NCI-H187 (cell line): ENCODE measurements at places on chromosomes 1 and 21.

DNA sequence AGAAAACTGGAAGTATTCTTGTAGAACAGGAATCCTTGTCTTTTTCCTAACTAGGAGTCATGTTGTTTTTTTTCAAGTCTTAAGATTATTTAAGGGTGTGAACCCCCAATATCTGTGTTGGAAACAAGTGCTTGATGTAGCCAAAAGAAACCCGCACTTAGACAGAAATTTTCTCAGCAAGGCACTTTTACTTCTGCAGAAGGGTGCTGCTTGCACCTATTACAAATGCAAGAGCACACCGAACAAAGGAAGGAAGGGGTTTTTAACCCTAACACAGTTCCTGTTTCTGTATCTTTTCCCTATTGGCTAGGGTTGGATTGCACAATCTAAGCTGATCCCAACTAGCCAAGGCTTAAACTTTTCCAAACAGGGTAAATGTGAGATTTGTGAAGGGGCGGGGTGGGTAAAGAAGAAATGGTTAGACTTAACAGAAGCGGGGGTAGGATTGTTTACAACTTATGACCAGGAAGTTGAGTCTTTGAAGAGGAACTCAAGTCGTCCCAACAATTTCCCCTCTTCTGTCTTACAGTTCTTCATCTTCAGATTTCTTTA lies 75.1 kb downstream of the ZFYVE9 start:
- no peak for DNase-seq

DNA sequence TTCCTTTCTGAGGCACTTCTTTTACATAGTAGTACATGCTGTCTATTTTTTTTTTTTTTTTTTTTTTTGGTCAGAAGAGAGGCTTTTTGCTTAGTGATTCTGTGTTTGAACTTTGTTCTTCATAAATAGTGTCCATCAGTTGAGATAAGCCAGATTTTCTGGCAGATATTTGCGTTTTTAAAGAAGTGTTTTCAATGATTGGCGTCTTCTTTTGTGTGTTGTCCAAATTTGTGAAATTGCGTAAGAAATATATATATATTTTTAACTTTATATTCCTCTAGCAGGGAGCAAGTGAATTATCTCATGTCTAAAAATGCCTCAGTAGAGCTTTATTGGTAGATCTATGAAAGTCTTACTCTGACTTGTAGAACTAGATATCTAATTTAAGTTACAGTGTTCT lies 28.3 kb downstream of the NEK7 start:
- no peak for DNase-seq

DNA sequence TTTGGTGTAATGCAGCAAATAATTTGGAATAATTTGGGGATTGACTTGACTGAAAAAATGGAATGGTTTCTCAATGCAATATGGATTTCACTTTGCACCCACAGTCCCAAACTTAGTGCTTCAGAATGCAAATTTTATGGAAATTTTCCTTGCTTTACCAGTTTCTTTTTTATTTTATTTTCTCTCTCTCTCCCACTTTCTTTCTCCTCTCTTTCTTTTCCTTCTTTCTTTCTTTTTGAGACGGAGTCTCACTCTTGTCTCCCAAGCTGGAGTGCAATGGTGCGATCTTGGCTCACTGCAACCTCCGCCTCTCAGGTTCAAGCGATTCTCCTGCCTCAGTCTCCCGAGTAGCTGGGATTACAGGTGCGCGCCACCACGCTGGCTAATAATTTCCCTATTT lies 110.3 kb downstream of the KCNN3 start:
- DNase-seq, result no peak

GRCh38 chr1:231272880-231273279 lies 31.9 kb downstream of the GNPAT start:
- no peak for DNase-seq

DNA sequence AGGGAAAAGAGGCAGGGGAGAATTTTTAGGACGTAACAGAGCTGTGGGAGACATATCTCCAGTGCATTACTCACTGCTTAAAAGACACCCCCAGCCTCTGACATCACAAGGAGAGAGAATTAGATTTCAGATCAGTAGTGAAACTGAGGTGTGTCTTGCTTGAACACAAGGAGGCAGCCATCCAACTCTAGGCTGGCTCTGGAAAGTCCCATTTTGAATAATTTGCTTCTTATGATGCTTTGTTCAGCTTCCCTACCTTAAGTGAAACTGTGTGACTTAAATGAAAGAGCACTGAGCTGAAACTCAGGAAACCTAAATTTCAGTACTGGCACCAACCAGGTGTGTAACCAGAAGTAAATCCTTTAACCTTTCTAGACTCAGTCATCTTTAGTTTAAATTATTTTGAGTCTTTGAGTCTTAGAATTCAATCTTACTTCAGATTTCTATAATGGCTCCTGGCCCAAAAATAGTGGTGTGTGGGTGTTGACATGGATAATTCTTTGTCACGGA lies 251.6 kb upstream of the SGIP1 start:
- no peak for DNase-seq

- no peak for DNase-seq
These were observed at the start of gene MACF1 for GRCh38 chr1:39204441-39205081. Gene MACF1 (plus strand): TSS chr1:39204695. CDS start chr1:39205023, 328 bp downstream.

DNA sequence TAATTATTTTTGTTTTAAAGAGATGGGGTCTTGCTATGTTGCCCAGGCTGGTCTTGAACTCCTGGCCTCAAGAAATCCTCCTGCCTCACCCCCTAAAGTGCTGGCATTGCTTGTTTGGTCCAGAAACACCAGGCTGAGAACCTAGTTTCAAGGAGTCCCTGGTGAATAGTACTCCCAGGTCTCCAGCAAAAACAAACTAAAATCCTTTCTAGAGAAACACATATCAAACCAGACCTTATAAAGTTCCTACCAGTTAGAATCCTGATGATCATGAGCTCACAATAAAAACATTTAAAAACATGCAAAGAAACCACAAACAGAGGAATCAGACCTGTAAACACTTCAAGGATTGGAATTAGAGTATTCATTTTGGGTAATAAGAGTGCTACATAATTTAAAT lies 34.4 kb upstream of the PADI1 start:
- no peak for DNase-seq

- DNase-seq, result no peak
These were observed 115.4 kb upstream of the EDN2 start for GRCh38 chr1:41599912-41600311.

- DNase-seq, result no peak
These were observed 79.2 kb upstream of the NRIP1 start for GRCh38 chr21:15144026-15144425.

DNA sequence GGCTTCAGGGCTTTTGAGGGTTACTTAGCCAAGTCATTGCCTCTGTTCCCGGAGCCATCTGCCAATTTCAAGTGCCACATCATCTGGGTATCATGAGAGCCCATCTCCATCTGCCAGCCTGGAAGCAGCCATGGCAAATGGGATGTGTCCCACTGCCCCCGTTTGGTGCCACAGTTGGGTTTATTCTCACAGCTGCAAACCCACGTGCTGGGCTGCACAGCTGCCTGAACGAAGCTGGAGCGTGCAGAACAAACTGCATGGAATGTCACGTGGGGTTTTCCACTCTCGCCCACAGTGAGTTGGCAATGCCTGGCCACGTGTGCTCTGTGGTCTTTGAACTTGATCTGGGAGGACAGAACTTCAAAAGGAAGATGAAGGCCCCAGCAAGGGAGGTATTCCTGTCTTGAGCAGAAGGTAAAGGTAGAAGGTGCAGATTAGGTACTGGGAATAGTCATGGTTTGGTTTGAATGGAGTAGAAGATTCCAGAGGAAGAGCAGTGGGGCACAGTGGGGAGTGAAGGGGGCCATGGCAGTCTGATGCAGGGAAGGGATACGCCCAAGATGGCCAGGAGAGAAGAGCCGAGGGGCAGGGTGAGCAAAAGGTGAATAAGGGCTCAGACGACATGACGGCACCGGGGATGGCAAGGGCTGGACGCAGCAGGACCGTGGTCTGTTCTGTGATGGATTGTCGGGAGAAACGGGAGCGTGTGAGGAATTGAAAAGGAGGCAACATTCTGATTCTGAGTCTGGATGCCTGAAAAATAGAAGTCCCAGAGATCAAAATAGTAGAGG lies 222.0 kb downstream of the KAZN start:
- DNase-seq, result no peak

- no peak for DNase-seq
These were observed 3.6 kb upstream of the KIAA2013 start for GRCh38 chr1:11929849-11930248.

DNA sequence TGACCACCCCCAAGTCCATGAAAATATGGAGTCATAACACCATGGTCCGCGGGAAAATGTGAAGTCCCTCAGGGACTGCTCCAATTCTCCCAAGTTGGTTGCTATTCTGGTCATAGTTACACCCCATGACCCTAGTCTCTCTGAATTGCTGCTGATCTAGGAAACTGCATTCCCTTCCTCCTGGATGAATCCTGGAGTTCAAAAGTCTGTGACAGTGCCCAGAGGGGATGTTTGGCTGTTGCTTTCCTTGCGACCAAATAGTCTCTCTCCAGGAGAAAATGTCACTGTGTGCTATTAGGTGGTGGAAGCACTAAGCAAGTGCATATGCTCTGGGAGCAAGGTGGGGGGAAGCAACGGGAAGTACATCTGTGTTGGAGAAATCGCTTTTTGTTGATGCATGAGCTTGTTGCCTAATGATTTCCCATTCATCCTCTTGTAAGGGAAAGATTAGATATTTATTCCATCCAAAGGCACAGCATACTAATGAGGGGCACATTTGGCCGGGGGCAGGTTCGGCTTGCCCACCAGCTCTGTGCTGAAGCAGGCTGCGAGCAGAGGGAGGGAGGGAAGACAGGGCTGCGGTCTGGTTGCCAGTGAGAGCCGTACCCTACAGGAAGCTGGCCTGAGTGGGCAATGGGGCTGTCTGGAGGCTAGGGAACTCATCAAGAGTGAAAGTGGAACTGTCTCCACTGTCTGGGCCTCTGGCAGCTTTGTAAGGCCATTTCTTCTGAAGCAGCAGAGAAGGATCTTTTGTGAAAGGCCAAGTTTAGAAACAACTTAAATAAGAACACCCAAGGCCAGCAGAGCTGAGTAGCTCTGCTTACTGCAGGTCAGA lies 27.2 kb downstream of the SYT6 start:
- no peak for DNase-seq

DNA sequence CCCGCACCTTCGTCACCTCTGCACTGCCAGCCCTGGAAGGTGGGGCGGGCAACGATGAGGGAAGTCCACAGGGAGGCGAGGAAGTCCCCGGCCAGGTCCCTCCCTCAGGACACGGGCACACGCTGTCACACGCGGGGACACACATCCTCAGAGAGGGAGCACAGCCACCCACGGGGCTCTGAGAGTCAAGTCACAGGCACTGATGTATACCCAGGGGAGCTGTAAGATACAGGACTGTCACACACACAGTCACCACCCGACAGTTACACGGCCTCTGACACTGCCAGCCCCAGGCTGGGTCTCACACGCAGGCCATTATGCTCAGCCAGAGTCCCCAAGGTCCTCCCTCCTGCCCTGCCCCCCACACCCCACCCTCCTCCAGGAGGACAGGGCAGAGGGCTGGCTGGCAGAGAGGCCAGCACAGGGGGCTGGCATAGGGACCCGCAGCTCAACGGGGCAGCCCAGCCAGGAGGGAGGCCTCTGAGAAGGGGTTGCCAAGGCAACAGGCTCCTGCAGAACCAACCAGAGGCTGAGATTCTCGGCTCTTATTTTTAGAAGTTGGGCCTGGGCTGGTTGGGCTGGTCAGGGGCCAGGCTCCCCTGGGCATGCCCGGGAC lies 17.7 kb upstream of the ADGRB2 start:
- DNase-seq, result no peak

GRCh38 chr1:52713590-52713989 lies 12.7 kb upstream of the ZYG11B start:
- no peak for DNase-seq

DNA sequence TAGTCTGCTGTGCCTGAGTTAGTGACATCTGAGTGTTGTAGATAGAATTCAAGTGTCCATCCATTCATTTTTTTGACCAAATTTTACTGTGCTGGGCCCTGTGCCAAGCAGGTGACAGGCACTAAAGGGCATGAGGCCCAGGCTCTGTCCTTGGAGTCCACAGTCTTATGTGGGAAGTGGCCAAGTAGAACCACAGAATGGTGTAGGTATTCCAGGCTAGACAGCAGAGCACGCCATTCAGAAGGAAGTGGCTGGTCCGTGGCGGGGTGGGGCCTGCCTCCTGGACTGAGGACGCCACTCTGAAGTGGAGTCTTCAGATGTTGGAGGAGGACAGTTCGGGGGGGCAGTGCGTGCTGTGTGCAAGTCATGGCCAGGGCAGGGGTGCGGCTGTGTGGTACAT lies 68.9 kb upstream of the ACTL8 start:
- DNase-seq, result no peak

DNA sequence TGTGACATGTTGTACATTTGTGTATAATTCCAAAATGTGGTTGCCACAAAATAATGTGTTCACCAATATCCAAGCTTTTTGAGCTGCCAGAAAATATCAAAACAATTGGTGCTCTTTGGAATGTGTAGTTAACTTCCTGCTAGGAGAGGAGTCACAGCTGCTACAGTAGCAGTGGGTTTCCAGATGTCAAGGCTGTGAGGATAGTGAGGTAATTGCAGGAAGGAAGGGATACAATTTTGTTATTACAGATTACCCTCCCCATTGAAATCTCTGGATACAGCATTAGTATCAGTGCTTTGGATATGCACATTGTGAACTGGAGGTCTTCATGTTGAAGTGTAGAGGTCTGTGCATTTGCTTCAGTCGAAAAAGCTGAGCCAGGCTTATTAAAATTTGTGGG lies 253.2 kb downstream of the PTPRC start:
- DNase-seq, result no peak

DNA sequence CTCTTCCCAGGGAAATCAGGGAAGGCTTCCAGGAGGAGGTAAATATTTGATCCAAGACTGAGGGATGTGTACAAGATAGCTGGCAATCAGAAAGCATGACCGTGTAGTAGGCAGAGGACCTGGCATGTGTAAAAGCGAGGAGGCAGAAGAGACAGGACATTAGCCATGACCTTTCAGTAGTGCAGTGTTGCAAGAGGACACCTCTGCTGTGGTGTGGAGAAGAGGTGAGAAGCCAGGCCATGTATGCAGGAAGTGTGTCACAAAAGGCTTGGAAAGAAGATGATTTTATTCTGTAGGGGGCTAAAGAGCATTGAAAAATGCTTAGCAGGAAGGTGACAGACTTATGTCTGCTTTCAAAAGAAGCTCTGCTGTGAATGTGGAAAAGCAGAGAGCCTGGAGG lies 381.0 kb downstream of the ZP4 start:
- DNase-seq, result no peak

GRCh38 chr1:182309631-182310351 lies 81.8 kb downstream of the GLUL start:
- DNase-seq, result no peak

DNA sequence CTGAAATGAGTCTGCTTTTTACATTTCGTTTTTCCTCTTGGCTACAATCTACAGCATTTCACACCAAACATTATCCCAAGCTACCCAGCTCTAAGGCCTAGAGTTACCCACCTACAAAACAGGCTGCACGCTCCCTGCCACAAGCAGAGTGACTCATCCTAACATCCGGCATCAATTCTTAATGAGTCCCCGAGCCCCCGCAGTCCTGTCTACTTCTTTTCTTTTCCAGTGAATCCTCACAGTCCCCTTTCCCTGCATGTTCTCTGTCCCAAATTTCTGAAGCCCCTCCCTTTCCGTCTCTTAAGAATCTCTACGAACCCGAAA lies 650 bp downstream of the PCNX2 start:
- DNase-seq, result no peak
